A375 (cell line): ENCODE measurements at places on chromosomes 7 and 10. TPM values are rescaled to one million over a fixed set of nuclear protein-coding genes. Genes with fewer than 3 reads are reported as not detected.

PRTFDC1 gene
- not detected in 2 replicates for total RNA-seq

HOXA4 gene
- total RNA-seq, result 2.9 and 4.0 TPM in 2 replicates

CCDC3 gene
- 0.50 and 1.0 TPM in 2 replicates for total RNA-seq

ZNF736 gene
- total RNA-seq, result 10.5 and 15.5 TPM in 2 replicates

ZNF3 gene
- total RNA-seq, result 28.2 and 28.8 TPM in 2 replicates
